Cerebellar nuclear complex (tissue), 1 donor: ENCODE measurements at places on chromosomes 12 and 14.

DNA sequence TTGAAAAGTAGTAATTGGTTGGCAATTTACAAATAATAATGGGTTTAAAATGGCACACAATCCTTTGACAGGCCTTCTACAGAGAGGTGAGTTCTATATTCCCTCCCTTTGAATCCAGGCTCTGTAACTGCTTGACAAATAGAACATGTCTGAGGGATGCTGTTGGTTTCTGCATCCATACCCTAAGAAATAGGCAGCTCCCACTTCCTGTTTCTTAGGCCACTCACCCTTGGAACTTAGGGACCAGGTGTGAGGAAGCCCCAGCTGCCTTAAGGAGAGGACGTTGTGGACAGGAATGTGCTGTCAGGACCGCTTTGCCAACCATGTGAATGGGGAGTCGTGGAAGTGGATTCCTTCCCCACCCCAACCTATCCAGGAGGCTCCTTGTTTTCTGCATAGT is 59.4 kb downstream of the LMNTD1 start:
- no peak for DNase-seq

- DNase-seq = no peak
These were observed 382.3 kb downstream of the KCNH5 start for GRCh38 chr14:62662811-62663455.

DNA sequence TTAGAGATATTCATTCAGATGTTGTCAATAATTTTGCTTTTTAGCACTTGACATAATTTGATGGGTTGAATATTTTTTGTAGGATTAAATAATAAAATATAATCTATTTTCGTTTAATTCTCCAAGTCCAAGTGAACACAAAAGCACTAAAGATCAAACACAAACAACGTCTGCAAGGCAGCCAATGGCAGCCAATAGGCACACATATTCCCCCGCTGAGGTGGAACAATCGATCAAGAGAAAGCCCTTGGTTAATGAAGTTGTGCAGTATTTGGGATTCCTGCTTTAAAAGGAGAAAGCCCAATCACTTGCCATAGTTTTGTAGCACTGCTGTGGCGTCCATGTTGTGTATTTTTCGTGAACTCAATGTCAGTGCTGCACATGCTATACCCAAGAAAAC is 1.5 kb downstream of the DHRS7 start:
- DNase-seq = no peak

DNA sequence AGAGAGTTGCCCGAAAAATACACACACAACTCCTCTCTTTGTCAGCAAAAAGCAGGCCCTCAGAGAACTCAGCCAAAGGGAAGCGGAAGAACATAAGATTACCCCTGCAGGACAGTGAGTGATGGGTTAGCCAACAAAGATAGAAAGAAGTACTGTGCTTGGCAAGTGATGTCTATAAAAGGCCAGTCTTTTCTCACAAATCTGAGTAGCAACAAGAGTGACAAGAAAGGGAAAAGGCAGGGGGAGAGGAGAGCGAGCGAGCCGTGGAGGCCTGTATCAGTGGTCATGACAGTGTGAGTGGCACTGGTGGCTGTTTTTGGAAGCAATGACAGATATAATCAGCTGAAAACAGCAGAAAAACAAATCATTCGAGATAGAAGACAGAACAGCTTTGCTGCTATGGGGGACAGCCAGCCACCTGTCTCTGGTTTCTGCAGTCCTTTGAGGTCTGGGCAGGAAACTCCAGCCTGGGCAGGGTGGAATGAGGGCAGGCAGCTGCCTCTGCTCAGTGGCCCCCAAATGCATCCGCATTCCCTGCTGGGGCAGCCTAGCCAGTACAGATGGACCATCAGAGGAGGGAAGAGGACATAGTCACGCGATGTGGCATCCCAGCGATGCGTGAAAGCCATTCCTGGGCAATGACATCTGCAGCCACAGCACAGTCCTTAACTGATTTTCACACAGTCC is 74.7 kb downstream of the TRIM9 start:
- DNase-seq = peak; percentile 75

- DNase-seq = no peak
These were observed 24.3 kb downstream of the VCPKMT start for GRCh38 chr14:50092006-50092555.

DNA sequence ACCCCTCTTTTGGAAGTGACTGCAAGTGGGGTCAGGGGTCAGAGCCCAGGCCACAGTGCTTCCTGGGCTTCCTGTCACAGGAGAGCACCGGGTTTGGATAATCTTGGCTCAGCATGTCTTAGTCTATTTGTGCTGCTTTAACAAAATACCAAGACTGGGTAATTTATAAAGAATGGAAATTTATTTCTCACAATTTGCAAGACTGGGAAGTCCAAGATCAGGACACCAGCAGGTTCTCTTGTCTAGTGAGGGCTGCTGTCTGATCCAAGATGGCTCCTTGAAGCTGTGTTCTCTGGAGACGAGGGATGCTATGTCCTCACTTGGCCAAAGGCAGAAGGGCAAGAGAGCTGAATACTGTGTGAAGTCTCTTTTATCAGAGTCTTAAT is 74.1 kb downstream of the RIN3 start:
- no peak for DNase-seq

DNA sequence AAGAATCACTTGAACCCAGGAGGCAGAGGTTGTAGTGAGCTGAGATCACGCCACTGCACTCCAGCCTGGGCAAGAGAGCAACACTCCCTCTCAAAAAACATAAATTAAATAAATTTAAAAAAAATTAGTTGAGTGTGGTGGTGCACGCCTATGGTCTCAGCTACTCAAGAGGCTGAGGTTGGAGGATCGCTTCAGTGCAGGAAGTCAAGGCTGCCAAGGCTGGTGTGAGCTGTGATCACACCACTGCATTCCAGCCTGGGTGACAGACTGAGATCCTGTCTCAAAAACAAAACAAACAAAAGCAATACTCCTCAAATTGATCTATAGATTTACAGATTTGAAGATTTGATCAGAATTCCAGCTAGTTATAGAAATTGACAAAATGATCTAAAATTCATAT is 92.7 kb upstream of the RESF1 start:
- no peak for DNase-seq

DNA sequence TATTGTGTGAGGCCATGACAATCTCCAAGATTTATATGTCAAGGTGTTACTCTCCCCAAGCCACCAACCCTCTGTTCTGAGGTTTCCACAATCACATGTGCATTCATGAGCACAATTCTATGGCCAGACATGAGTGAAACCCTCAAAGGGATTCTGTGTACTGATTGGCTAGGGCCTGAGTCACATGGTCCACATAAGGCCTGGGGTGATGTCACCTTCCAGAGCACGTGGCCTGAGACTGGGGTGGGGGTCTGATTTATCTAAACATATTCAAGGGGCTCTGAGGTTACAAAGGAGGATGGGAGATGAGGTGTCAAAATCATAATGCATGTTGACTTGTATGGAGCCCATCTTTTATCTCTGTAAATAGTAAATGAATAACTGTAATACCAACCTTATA is 1369.9 kb upstream of the TMEM132C start:
- no peak for DNase-seq

GRCh38 chr12:32891526-32891925 is 5.1 kb downstream of the PKP2 start:
- DNase-seq = no peak

- DNase-seq = no peak
These were observed 2.2 kb upstream of the FBXO33 start for GRCh38 chr14:39434401-39434800.

GRCh38 chr12:89210277-89210676 is 142.0 kb downstream of the DUSP6 start:
- no peak for DNase-seq

DNA sequence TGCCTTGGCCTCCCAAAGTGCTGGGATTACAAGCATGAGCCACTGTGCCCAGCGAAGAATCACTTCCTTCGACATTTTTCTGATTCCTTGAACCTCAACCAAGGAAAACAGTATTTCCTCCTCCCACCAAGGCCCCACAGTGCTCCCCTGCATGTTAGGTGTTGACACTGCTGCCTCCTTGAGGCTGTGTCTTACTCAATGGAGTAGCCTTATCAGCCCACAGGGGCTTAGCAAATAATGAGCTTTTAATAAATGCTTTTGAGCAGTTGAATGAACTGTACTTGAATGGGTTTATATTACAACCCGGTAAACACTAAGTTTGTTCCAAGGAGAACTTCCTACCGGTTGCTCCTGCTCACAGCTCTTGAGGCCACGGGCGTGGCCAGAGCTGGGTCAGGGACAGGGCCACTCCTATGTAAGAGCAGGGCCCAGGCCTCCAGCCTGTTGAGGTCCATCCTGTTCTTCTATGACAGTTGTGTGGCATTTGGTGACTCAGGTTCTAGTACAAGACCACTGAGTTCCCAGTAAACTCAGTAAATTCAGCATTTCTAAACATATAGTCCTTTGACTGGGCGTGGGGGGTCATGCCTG is 36.8 kb upstream of the TUBA1A start:
- no peak for DNase-seq

DNA sequence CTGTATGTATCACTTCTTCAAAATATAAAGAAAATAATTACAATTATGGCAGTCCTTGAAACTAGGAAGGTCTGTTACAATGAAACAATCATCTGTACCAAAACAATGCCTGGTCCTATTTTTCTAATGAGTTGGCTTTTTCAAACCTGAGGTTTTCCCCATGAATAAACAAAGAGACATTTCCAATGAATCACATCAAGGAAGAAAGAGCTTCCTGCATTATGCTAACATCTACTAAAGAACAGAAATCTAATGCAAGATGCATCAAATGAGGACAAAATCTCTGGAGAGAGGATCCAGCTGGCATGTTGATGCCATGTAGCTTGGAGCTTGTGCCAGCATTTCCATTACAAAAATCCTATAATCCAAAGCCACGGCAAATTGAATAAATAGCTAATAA is 29.3 kb downstream of the NIN start:
- no peak for DNase-seq

- DNase-seq = no peak
These were observed 107.1 kb upstream of the ARID2 start for GRCh38 chr12:45622210-45622937.

- no peak for DNase-seq
These were observed 16.1 kb downstream of the RASSF9 start for GRCh38 chr12:85820101-85820500.

DNA sequence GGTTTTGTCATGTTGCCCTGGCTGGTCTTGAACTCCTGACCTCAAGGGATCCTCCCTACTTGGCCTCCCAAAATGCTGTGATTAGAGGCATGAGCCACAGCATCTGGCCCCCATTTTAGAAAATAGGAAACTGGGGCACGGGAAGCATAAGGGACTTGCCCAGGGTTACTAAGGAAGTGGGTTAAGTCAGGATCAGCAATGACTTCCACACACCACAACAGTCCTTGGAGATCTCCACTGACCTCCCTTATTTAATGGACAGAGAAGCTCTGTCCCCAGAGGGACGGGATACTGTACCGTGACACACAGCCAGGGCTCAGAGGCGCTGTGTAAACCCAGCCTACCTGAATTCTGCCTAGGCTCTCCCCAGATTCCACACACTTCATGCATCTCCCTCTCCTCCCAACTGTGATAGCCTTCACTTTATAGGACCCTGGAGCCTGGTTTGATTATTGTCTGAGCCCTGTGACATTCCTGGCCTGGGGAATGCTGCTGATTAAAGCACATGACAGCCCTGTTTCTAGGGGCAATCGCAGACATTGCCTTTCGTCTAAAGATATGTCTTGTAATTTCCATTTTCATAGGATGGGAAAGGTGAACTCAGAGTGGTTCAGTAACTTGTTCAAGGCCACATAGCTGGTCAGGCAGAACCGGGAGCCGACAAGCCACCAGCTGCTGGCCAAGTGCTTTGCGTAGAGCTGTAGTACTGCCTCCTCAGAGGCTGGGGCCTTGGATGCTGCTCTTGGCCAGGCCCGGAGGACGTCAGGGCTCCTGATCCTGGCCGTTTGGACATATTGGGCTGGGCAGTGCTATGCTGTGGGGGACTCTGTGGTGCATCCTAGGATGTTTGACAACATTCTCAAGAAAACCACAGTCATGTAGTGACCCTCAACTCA is 20.8 kb downstream of the SERPINA1 start:
- DNase-seq = no peak

DNA sequence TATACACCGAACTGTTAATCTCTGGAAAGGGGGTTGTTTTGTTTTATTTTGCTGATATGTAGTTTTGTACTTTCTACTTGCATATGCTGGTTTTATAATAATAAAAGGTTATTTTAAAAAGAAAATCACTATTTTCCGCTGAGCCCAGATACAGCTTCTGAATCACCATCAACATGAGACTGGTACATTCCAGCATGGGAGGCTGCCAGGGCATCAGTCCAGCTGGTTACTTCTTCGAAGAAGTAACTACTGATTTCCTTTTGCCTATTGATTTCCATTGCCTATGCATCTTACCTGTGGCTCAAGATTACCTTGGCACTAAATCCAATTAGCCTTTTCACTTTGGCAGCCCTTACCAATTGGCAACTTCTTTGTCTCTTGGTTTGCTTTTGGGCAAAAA is 11.7 kb upstream of the OSBPL8 start:
- DNase-seq = no peak

GRCh38 chr12:43293396-43293795 is 258.6 kb downstream of the ADAMTS20 start:
- no peak for DNase-seq

- no peak for DNase-seq
These were observed 262.0 kb downstream of the MED13L start for GRCh38 chr12:116015525-116015924.

DNA sequence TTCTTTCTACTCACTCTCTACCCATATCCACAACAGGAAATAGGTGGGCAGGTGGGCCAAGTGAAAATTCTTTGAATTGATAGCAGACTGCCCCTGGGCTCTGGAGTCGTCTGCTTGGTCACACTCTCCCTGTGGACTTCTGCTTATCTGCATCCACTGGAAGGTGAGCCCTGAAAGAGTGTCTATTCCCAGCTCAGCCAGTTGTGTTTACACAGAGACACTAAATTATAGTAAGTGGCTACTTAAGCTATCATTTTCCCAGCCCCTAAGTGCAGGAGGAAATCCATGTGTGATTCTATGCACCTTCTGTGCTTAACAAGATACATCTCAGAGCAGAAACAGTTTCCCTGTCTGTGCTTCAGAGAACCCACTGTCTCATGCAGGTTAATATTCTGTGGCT is 338.4 kb downstream of the FUT8 start:
- DNase-seq = no peak

GRCh38 chr14:28762955-28763326 is 3.6 kb upstream of the FOXG1 start:
- no peak for DNase-seq

- DNase-seq = peak; percentile 47
These were observed 25.7 kb downstream of the C14orf132 start for GRCh38 chr14:96064866-96065265.

DNA sequence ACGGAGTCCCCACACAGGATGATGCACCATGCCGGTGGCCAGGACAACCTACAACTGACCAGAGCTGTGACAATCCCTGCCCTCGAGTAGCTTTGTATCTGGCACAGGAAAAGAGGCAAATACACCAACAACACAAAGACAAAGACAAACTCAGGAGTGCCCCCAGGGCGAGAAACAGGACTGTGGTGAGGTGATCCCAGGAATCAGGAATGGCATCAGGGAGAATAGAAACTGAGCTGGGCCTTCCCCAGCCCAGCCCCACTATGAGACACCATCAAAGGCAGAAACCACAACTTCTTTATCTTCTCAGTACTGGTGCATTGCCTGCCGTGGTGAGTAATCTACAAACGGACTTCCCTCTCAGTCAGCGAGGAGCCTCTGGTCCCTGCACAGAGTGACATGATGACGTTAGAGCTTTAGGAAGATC is 157.7 kb downstream of the TTC7B start:
- no peak for DNase-seq
